ENCODE measurements at places on chromosomes 1 and 21.

GRCh38 chr1:67367370-67368045, 59.8 kb downstream of the IL12RB2 start:
- DNase-seq, result peak; percentile 49

DNA sequence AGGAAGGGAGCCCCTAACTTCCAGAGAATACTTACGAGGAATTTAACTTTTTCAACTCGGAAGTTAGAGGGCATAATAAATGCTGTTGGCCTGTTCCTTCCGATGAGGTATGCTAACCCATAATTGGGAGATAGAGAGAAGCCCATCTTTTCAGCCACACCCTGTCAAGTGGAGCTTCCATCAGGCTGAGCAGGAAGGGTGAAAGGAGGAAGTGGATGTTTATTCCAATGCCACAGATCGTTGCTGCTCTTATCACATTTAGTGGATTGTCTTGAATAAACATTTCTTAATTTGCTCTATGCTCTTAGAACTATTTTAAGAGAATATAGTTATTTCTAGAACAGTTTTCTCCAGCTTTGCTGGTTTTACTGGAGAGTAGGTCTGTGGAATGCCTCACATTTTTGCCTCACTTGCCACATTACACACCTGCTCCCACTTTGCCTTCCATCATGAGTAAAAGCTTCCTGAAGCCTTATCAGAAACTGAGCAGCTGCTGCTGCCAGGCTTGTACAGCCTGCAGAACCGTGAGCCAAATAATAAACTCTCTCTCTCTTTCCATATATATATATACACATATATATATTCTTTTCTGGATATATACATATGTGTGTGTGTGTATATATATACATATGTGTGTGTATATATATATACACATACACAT, 60.0 kb upstream of the RGS21 start:
- DNase-seq, result peak; percentile 42

DNA sequence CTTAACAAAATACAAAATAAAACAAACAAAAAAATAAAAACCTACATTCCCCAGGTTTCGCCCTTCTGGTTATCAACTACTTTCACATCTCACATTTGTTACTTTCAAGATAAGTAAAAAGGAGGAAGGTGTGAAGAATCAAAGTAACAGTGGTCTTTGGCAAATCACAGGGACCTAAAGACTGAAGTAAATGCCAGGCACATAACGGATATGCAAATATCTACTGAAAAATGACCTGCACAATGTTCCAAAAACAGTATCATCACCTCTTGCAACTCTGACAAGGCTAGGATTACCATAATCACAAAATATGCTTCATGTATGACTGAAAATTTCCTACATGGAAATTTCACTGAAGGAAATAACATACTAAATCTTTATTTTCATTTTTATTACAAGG, 29.3 kb downstream of the COP1 start:
- DNase-seq, result no peak

GRCh38 chr1:4017636-4018365, 117.7 kb upstream of the C1orf174 start:
- DNase-seq, result no peak

DNA sequence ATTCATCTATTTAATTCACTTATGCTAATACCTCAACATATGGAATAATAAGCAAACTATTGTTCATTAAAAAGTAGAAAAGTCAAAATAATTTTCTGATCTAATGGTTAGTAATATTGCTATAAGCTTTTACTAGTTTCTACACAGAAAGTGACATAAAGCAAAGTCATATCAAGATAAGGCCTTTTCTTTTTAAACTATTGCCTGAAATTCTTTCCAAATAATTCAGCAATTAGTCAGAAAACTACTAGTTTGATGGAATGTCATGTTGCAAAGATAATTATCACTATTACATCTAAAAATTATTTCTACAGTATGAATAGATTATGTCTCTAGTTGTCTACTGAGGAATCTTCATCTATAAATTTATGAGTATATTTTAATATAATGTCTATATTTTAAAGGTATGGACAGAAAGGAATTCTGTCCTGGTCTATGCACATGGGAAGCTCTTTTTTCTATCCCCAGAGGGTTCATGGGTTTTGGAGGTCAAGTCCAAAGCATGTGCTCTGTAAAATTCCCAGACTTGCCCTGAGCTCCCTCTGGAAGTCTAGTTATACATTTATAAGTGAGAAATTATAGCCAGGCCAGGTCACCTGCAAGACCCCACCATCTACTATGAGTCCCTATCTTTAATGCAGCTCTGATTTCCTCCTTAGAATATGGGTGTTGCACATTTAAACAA, 84.6 kb upstream of the DPYD start:
- no peak for DNase-seq

- DNase-seq, result no peak
Measured at GRCh38 chr1:2356401-2356800, 35.0 kb downstream of the MORN1 start.

- DNase-seq, result no peak
Measured at GRCh38 chr1:202689493-202690342, 20.5 kb downstream of the SYT2 start.

- DNase-seq, result no peak
Measured at GRCh38 chr1:2610036-2610959, 22.5 kb downstream of the MMEL1 start.

DNA sequence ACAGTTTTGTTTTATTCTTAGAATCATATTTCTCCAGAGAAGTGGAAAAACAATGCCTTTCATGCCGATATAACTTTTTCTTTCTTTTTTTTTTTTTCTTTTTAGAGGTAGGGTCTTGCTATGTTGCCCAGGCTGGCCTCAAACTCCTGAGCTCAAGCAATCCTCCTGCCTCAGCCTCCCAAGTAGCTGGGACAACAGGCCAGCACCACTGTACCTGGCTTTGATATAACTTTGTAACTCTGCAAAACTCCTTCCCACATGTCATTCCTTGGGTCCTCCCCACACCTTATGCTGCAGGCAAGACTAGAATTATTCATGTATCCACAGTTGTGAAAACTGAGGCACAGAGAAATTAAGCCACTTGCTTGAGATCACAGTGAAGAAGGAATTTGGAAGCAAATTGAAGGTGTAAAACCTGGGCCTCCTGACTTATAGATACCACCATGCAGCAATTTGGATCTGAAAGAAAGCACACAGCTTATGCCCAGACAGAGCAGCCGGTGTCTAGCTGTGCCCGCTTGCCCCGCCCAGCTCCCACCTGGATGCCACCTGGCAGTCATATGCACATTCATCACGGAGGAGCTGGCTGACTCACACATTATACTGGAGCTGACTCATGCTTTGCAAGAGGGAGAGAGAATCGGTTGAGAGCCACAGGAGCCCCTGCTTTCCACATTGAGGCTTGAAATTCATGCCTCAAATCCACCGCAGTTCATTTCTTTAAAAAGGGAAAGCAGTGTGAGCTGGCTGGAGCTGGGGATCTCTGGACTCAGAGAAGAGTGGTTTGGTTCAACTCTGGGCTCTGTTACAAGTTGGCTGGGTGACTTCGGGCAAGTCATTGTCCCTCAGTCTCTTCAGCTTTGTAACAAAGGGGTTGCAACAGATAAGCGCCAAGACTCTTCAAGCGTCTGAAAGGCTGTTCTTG, 8.3 kb upstream of the SLC2A1 start:
- DNase-seq, result peak; percentile 67

DNA sequence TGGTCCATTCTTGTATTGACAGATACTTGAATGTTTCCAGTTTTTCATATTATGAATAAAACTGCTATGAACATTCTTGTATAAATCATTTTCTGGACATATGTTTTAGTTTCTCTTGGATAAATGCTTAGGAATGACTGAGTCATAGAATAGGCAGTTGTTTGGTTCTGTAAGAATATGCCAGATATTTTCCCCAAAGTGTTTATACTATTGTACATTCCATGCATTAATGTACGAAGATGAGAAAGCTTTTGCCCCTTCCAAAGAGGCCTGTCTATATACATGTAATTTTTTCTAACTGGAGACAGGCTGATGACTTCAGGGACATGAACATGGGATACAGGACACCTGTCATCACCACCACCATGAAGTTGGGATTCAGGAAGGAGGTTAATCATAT, 11.3 kb downstream of the NBPF3 start:
- no peak for DNase-seq

DNA sequence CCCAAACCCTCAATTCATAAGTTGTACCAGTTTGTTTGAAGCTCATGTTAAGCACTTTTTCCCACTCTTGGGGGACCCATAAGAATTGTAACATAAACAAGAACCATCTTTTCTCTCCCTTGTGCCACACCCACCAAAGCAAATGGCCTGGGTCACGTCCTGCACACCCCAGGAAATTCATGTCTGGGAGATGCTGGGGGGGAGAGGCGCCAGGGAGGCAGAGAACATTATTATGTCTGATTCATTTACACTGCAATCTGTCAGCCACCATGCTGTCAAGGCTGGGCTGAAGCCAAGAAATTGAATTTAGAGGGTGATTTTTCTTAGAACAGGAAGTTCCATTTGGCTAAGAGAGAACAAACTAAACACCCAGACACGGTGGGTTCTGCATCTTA, 37.2 kb upstream of the IPO9 start:
- peak; percentile 66 for DNase-seq

- DNase-seq, result no peak
Measured at GRCh38 chr1:21510885-21511578, 1.8 kb downstream of the ALPL start.

- DNase-seq, result no peak
Measured at GRCh38 chr21:40151611-40152010, 284.4 kb downstream of the PCP4 start.

GRCh38 chr1:90831910-90832309, 114.8 kb upstream of the BARHL2 start:
- peak; percentile 24 for DNase-seq

GRCh38 chr1:235806123-235806522, 60.6 kb downstream of the LYST start:
- no peak for DNase-seq

DNA sequence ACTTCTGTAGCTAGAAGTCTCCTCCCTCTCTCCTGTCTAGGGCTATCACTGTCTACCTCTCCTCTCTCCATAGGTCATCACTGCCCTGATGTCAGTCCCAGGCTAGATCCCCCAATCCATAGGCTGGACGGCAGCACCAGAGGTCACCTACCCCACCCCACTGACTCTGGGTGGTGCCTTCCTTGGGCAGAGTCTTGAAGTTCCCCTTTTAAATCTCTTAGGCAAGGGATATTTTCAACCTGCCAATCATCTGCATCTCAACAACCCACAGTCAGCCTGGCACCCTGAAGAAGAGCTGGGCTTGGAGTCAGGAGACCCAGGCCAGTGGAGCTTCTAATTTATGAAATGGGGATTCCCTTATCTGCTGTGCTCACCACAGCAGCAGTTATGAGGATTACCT, 13.2 kb downstream of the MYBPH start:
- DNase-seq, result peak; percentile 32

GRCh38 chr1:94801919-94802546, 18.1 kb upstream of the SLC44A3 start:
- peak; percentile 91 for DNase-seq

- DNase-seq, result no peak
Measured at GRCh38 chr1:212013672-212014071, 21.7 kb downstream of the INTS7 start.

- DNase-seq, result no peak
Measured at GRCh38 chr1:19416921-19417470, 68.3 kb downstream of the CAPZB start.

GRCh38 chr21:31752967-31753366, 21.0 kb upstream of the SCAF4 start:
- DNase-seq, result no peak

DNA sequence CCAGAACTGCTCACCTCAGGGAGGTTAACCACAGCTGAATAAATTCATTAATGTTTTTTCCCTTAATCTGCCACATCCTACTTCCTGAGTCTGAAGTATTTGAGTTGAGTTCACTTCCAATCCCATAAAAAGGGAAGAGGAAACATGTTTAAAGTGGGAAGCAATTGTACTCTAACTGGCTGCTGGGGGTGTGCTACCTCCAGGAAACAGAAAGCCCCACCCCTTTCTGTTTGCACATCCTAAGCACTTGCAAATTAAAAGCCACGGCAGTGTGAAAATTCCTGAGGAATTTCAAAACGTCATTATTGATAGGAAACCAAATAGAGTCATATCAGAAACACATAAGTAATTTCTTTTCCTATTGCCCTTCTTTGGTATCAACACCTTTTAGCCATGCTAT, 307.0 kb upstream of the NR5A2 start:
- no peak for DNase-seq

DNA sequence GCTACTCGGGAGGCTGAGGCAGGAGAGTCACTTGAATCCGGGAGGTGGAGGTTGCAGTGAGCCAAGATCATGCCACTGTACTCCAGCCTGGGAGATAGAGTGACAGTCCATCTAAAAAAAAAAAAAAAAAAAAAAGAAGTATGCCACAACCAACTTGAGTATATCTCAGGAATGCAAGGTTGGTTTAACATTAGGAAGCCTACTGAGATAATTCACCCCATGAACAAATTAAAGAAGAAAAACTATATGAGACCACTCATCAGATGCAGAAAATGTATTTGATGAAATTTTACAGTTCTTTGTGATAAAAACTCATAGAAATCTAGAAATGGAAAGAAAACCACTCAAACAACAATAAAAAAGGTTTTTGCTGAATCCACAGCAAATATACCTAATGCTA, 373.8 kb downstream of the LMO4 start:
- DNase-seq, result peak; percentile 29

DNA sequence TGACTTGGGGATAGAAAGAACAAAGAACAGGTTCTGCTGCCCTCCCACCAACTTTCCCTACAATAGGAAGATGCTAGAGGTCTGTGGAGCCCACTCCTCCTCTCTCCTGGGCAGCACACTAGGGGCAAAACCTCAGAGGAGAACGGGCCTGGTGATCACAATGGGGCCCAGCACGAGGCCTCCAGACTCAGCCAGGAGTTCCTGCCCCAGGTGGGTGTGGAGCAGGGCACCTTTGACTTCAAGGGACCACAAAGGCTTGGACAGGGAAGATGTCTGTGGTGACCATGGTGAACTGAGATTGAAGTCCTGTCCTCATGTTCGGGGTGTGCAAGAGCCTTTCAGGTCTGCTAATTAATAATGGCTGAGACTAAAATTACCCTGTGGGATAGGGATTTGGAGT, 88.8 kb downstream of the LAMC2 start:
- DNase-seq, result no peak

- no peak for DNase-seq
Measured at GRCh38 chr1:17099616-17100340, 19.5 kb downstream of the PADI2 start.

DNA sequence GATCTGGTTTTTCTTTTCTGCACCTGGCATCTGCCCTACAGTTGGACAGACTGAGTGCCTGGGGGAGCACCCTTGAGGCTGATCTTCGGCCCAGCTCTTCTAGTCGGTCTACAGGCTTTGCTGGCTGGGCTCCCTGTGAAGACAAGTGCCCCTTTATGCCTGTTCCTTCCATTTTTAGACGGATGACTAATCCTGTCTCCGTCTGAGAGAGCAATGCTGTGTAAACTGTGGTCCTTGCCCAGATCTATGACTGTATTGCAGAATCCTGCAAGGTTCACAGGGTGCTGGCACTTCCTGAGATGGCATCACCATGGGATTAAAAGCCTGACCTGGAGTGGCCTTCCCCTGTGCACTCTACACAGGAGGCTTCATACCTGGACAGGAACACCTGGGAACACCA, 47.6 kb upstream of the SAMD13 start:
- no peak for DNase-seq
